Right kidney (tissue), 9 donors: ENCODE measurements at places on chromosomes 1 and 21.

GRCh38 chr1:61620536-61620935, 104.4 kb downstream of the TM2D1 start:
- no peak for DNase-seq

- no peak for DNase-seq
These were observed 9.1 kb downstream of the YBEY start for GRCh38 chr21:46295177-46295770.

- DNase-seq: no peak
These were observed 1.6 kb upstream of the PDXK start for GRCh38 chr21:43717166-43717853.

GRCh38 chr1:184940226-184940625, 34.1 kb downstream of the NIBAN1 start:
- no peak for DNase-seq

GRCh38 chr1:149925345-149925744, 2.3 kb downstream of the SF3B4 start:
- DNase-seq: no peak

GRCh38 chr1:160681891-160682140, 29.8 kb downstream of the CD48 start:
- DNase-seq: no peak

DNA sequence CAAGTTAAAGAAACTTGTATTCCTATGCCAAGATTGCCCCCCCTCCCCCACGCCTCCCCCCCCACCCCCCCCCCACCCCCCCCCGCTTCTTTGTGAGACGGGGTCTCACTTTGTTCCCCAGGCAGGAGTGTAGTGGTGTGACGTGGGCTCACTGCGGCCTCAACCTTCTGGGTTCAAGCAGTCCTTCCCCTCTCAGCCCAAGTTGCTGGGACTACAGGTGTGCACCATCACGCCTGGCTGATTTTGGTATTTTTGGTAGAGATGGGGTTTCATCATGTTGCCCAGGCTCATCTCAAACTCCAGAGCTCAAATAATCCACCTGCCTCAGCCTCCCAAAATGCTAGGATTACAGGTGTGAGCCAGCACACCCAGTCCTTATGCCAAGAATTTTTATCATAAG, 136.6 kb downstream of the POU2F1 start:
- no peak for DNase-seq

DNA sequence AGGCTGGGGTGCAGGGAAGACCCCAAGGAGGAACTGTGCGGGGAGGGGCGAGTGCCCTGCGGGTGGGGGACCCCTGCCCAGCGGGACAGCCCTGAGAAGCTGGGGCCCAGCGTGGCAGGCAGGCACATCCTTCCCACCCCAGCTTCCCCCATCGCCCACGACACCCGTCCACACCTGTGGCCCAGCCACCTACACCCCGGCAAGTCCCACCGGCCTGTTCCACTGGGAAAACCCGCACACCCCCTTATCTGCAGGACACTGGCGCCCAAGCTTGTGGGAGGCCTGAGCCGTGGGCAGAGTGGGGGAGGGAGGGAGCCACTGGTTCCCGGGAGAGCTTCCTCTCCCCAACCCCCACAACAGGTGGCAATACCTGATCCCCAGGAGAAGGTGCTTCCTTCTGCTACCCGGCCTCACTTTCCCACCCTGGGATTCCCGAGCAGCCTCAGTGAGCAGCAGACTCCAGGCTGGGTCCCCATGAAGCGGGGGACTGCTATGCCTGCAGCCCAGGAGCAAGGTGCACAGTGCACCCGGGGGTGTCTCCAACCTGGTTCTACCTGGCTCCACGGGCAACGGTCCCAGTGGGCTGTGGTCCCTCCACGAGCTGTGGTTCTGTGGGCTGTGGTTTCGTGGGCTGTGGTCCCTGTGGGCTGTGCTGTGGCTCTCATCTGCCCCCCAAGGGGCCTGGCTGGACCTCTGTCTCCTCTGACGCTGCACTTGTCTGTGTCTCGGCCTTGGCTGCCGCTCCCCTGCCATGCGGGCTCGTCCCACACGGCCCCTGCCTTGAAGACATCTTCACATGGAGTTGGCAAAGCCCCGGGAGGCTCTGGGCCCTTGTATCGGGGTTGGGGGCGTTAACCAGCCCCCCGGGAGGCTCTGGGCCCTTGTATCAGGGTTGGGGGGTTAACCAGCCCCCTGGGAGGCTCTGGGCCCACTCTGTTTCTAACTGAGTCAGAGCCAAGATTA, 37.8 kb upstream of the POFUT2 start:
- DNase-seq: no peak

GRCh38 chr1:174114788-174115448, 44.4 kb upstream of the RABGAP1L start:
- DNase-seq: no peak

DNA sequence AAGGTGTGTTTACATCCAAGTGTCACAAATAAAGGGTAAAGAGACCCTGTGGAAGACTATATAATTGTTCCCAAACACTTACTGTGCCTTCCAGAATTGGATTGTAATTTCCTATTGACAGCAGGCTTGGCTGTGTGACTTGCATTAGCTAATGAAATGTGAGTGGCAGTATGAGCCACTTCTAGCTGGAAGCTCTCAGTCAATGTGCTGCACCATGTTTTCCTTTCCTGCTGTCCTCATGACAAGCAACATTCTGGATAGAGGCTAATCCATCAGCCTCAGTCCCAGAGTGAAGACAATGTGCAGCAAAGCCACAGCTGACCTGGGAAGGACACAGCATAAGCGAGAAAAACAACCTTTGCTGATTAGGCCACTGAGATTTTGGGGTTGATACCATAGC, 5.9 kb upstream of the FOXJ3 start:
- DNase-seq: no peak

DNA sequence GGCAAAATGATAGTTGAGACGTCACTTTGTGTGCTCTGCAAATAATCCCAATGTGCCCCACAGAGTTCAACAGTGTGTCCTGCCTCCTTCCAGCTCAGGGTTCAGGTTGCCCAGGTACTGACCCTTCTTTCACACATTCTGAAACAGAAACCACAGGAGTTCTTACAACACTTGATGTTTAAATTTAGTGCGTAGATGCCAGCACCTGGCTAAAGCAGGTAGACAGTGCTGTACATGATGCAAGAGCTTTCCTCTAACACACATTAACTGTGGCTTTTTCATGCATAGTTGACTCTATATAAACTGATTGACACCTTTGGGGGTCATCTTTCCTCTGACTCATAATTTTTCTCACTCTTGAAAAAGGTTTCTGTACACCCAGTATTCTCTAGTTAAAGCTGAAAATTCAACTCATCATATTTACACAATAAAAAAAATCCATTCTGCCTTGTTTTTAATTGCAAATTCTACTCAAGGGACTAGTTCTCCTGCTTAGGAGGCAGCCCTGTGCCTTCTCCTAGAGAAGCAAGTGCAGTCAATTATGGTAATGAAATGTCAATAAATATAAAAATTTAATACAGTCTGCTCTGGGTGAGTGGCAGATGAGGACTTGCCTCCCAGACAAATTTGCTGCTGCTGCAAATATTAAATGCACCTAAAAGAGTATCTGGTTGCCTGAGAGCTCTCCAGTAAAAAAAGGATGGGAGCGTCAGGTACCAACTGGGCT, 91.4 kb downstream of the NR5A2 start:
- no peak for DNase-seq

- DNase-seq: no peak
These were observed 11.0 kb downstream of the TRPM2 start for GRCh38 chr21:44364151-44365053.

DNA sequence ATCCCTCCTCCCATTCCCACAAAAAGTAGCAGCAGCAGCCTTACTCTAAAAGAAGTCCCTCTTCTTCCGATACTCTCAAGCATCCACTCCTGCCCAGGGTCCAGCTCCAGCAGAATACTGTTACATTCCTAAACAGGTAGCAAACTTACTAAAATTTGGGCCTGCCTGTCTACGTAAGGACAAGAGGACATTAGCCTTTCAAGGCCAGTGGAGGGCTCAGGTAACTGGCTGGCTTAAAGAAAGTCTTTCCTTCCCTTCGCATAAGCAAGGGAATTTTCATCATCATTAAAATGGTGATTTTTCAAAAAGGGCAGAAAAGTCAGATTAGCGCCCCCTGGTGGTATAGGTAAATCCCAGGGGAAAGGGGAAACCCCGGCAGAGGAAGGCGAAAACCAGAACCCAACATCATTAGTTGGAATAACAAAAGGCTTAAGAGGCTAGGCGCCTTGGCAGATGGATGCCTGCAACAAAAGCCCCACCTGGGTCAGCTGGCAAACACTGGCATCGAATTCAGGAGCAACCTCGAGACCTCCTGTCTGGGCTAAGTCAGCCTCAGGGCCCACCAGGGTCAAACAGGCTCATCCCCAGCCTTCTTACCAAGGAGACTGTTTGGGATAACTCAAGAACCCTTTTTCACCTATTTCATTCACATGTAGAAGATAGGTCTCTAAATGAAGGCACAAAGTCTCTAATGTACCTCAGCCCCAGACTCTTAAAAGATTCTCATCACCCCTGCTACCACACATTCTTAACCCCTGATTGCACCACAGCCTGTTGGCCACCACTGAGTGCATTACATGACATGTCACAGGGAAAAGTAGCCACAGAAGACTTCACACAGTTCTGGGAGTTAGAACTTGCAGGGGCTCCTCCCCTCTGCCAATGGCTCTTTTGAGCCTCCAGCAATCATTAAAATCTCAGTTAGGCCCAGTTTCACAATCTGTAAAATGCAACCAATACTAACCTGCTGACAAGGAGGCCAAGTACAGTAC, 36.7 kb downstream of the ERI3 start:
- no peak for DNase-seq

DNA sequence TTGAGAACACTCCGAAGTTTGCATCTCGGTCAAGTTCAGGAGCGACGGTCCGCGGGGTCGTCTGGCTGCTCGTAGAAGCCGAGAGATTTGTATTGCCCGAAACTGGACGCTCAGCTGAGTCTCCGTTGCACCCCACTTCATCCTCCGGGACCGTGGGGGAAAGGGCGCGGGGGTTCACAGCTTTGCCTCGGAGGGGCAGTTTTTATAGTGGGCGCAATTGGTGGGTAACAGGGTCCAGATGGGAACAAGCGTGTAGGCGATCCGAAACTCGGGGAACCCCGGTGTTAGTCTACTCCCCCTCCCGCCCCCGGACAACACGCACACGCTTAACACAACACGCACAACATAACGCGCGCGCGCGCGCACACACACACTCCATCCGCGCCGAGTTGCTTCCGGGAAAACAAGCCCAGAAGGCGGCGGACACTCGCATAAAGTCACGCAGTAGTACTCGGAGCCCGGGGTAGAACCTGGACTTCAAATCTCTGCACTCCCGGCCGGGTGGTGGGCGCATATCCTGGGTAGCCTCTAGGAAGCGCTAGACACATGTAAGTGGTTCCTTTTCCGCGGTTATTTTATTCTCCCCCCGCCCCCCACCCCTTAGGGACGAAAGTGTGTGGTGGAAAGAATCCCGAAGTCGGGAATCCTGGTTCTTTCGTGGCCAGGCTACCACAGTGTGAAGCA, 1.1 kb upstream of the JUN start:
- DNase-seq: peak; percentile 91

- DNase-seq: no peak
These were observed 14.1 kb downstream of the EPB41 start for GRCh38 chr1:28928314-28928941.

DNA sequence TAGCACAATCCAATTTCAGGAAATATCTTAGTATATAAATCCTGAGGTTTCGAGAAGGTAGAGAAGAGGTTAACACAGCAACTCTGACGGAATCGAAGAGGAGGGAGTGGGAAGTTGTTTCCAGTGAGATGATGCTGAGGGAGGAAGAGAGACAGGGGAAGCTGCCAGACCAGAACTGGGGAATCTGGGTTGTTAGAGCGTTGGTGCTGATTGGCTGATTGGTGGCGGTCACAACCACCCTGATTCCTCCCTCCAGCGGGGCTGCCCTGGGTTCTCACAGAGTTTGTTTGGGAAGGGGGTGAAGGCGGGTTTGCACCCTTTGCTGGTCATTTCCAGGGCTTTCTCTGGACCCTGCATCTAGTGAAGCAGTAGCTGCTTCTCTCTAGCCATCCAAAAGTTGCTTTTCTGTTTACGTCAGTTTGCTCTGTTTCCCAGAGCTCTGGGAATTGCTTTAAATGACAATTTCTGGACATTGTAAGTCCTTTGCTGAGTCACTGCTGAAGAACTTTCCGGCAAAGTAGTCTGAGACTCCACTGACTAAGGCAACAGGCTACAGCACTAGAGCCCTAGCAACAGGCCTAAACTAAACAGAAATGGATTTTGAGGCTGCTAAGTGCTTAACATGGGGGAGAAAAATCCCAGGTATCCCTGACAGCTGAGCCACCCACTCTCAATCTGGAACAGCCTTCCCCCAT, 90.1 kb downstream of the TENT5C start:
- no peak for DNase-seq

GRCh38 chr1:17213148-17213781, 8.3 kb downstream of the PADI1 start:
- DNase-seq: no peak

GRCh38 chr1:156801409-156802121, 15.1 kb downstream of the SH2D2A start:
- DNase-seq: no peak

- DNase-seq: peak; percentile 83
These were observed at the start of gene TAF1A for GRCh38 chr1:222589462-222590302. TAF1A (minus strand) TSS chr1:222589933.

- no peak for DNase-seq
These were observed 26.2 kb upstream of the C1orf105 start for GRCh38 chr1:172394141-172394751.

GRCh38 chr1:109793486-109794318, 30.0 kb upstream of the EPS8L3 start:
- DNase-seq: no peak

- no peak for DNase-seq
These were observed at the start of gene OR11L1 for GRCh38 chr1:247841796-247842195. OR11L1 (minus strand) TSS chr1:247841896; CDS start chr1:247841896, 0 bp downstream.

GRCh38 chr1:2528016-2528415, 1.6 kb upstream of the PANK4 start:
- DNase-seq: no peak

GRCh38 chr1:209583408-209583807, at the start of gene CAMK1G:
CAMK1G (plus strand) TSS chr1:209583714; CDS start chr1:209594984, 11,270 bp downstream.
- DNase-seq: no peak

DNA sequence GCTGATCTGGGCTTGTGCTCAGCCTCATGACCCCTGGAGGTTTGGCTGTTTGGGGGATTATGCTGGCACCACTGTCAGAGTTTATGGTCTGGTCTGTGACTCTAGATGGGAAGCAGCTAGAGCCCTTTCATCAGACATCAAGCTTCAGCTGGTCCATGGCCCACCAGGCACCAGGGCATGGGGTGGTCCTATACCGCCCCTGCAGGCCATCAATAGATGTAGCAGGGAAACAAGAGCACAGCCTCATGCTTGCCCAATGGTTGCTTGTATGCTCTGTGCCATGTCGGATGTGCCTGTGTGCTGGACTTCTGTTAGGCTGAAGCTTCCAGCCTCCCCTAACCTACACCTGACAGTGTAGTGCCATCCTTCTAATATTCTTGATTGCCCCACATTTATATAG, 71.1 kb upstream of the CD34 start:
- no peak for DNase-seq

GRCh38 chr1:204829133-204829825, 41.4 kb upstream of the NFASC start:
- no peak for DNase-seq

- DNase-seq: no peak
These were observed 25.3 kb downstream of the KNCN start for GRCh38 chr1:46526013-46526690.

GRCh38 chr21:28725396-28725795, 267.3 kb downstream of the LTN1 start:
- DNase-seq: no peak

- no peak for DNase-seq
These were observed 60.4 kb downstream of the IL12RB2 start for GRCh38 chr1:67368046-67368514.
